Stimulated activated CD4-positive, alpha-beta T cell treated with anti-CD3 and anti-CD28 coated beads, Interleukin-1b, Interleukin-23, amount 100 ng/mL, for 4 hours (primary cell): ENCODE measurements at places on chromosomes 5 and 9.

DNA sequence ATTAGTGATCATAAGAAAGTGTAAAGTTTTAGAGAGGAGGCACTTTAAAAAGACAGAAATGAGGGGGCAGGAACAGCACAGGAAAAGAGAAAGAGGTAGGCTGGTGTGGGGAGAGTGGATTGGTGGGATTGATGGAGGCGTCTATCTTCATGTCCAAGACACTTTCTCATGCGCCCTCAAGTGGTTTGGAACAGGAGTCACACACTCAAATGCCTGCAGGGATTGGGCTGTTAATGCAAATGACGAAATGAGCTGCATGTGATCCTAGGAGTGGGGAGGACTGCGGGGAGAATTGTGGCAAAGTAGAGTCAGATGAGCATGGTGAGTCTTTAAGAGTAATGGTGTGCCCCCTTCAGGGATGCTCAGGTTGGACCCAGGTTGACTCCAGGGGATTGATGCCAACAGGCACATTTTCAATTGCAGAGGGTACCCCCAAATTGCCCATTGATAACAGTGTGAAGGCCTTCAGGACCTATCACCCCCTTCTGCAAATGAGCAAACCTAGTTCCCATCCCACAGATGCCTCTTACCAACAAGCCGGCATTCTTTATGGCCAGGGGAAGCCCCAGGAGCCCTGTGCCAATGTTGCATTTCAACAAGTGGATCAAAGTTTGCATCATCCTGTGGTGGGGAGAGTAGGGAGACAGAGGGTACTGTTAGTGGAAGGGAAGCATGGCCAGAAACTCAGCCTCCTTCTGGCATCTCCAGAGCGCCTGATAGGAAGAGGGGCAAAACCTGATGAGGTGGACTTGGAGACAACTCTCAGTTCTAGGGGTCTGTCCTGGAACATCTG is 5.3 kb downstream of the SLC36A3 start:
- no peak for DNase-seq

DNA sequence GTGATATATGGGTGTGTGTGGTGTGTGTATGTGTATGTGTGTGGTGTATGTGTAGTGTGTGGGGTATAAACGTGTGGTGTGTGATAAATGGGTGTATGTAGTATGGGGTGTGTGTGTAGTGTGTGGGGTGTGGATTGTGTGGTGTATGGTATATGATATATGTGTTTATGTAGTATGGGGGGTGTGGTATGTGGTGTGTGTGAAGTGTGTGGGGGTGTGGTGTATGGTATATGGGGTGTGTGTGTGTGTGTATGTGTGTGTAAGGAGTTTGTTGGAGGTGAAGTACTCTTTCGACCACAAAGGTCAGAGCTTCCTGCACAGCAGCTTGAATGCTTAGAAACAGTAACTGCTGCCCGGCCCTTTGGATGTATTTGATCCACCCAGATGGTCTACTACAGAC is 145.2 kb upstream of the IQGAP2 start:
- DNase-seq = no peak

DNA sequence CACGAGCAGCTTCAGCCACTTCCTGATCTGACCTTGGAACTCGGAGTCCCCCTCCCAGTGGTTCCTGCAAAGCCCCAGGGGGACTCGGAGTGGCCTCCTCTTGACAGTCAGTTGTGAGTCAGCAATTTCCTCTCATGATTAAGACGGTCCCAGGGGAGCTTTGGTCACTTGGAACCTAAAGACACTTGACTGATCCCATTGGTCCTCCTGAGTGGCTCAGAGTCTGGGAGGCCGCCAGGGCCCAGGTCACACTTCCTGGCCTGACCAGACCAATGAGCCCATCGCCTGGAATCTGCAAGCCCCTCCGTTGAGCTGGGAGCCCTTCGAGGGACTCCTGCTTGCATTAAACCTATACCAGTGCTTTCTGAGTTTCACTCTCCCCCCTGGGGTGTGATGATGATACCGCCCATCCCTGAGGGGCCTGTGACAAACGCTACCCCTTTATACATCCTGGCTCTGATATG is 29.1 kb downstream of the TSPAN17 start:
- no peak for DNase-seq

DNA sequence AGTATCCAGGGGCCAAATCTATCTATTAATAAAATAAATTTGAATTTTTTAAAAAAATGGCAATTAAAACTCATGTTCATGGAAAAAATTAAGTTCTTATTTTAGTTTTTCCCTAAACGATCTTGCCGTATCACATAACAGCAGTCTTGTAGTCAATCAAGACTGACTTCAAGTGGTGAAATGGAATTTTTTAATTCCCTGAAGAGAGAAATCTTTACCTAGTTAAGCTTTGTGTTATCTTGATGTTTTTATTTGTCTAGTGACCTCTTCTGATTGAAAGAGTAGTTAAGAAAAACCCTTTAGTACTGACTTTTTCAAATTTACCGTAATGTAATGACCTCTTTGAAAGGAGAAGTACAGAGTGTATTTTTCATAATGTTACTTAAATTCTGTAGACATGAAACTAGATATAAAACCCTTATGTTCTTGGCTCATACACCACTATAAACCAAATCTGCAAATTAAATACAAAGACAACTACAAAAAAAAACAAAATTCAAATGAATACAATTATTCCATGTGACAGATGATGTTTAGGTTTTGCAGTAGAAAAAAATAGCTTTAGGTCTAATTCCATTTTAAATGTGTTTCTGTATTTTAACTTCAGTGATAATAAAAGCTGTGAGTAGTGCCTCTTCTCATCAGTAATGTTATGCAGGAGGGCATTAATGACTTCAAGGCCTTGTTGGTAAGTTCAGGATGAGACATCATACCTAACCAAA is 19.8 kb downstream of the TGFBR1 start:
- DNase-seq = no peak

DNA sequence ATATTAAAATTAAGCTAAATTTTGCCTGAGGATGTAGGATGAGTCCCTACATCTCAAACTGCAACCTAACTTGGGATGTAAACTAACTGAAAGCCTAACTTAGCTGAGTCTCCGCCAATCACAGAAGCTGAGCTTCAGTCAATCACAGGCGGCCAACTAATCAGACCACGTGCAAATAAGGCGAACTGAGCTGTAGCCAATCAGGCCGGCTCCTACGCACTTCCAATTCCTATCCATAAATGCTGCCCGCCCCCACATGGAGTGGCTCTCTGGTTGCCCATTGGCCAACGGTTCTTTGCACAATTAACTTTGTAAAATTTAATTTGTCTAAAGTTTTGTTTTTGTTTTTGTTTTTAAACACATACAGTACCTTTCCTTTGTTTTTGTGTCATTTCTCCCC is 13.9 kb upstream of the GPX8 start:
- DNase-seq = no peak

DNA sequence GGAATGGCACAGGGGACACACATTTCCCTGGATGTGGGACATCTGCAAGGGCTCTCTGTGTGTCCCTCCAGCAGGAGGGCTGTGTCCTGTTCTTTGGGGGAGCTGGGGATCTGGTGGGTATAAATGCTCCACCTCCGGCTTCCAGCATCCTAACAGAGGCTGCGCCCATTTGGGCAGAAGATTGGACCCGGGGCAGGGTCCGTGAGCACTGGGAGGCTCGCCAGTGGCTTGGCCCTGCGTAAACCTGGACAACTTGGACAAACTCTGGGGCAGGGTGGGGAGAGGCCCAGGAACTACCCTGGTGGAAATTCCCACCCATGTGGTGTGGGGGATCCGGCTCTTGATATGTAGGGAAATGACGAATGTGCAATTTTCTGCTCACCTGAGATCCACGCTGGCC is 80.9 kb downstream of the GADD45G start:
- no peak for DNase-seq
